AG04449 (cell line): ENCODE measurements at places on chromosomes 6 and 20.

DNA sequence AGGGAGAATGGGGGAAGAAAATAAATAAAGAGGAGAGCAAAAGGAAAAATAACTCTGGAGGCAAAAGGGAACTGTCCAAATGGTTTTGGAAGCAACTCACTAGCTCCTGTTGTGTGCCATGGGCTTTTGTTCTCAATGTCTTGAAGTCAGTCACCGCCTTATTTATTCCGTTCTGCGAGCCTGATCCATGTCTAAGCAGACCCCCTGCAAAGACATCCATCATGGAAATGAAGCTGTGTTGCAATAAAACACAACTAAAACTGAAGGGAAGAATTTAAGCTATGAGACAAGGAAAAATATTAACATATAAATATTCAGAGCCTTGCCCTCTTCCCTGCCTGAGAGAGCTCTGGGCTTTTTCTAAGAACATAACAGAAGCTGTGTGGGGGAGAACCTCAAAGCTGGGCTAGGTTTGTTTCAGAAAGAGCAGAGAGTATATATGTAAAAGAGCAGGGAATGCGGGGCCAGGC, 373.2 kb upstream of the CNR1 start:
- no peak for DNase-seq

DNA sequence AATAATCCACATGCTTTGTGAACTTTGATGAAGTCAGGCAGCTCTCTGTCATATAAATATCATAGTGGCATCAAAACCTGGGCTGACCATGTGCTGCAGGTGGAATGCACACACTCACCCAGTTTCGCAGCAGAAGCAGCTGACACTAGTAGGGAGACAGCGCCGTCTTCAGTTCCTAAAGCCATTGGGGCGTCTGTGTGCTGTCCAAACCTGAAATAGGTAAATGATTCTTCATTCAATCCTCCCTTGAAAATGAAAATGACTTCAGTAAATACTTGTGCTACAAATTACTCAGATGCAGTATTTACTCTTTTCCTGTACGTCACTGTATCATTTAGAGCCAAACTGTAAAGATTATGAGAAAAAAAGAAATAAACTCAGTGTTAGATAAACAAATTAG, 127.5 kb downstream of the EYA4 start:
- DNase-seq = no peak

DNA sequence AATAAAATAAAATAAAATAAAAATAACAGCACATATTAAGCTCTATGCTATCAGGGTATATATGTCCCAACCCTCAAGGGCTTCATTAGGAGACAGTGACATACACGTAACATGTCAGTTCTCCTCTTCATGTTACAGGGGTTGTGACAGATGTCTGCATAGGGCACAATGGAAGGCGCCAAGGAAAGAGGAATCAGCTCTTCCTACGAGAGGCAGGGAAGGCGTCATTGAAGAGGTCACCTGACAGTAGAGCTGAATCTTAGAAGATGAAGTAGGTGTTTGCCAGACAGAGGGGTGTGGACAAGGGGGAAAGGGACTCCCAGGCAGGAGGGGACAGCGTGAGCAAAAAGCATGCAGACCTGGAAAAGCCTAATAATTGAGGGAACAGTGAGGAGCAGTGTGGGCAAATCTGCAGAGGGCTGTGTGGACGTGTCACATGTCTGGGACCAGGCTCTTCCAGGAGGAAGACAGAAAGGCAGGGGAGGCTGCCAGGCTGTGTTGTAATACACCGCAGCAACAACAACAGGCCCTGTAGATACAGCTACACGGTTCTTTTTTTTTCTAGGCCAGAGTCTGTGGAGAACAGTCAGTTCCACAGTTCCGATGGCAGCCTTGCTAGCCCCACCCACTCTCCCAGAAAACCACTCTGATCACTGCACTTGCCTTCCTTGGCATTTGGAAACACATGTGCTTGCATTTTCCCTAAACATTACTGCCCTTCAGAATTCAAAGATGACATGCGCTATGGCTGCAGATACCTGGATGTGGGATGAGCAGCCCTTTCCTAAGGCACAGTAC, 2.5 kb upstream of the FKBP5 start:
- no peak for DNase-seq

DNA sequence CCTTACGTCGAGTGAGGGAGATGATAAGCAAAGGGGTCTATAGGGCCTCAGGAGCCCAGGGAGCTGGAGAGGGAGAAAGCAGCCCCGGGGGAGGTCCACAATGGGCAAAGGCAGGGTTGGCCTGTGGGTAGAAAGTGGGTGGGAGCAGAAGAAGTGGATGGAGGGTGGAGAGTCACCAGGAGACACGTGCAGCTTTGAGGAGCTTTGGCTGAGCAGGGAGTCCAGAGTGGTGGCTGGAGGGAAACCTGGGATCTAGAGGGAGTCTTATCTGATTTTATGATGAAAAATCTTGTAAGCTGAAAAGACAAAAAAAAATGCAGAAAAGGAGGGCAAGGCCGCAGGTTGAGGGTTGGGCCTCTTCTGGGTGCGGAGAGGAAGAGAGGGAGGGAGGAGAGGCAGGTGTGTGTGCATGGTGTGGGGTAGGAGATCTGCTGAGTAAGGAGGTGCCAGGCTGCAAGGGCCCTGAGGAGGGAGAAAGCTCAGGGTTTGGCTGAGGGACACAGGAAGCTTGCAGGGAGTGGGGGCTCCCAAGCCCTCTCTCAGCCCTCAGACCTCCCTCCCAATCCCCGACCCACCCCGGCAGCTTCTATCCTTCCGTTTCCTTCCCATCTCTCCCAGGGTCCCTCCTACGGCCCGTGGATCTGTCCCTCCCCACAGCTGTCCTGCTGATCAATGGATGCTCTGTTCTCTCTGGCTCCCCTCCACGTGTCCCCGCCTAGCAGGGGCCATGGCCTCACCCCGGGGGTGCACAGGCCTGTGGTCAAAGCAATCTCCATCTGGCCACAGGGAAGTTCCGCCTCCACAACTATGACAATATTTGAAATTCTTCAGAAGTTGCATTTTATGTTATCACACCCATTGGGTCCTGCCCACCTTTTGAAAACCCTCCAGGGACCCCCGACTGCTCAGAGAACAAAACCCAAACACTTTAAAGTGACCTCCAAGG, 17.1 kb upstream of the BPI start:
- no peak for DNase-seq

- peak; percentile 7 for DNase-seq
Measured at GRCh38 chr6:5540370-5540769, 279.1 kb downstream of the FARS2 start.

GRCh38 chr6:70599187-70599586, 32.5 kb downstream of the SDHAF4 start:
- no peak for DNase-seq

DNA sequence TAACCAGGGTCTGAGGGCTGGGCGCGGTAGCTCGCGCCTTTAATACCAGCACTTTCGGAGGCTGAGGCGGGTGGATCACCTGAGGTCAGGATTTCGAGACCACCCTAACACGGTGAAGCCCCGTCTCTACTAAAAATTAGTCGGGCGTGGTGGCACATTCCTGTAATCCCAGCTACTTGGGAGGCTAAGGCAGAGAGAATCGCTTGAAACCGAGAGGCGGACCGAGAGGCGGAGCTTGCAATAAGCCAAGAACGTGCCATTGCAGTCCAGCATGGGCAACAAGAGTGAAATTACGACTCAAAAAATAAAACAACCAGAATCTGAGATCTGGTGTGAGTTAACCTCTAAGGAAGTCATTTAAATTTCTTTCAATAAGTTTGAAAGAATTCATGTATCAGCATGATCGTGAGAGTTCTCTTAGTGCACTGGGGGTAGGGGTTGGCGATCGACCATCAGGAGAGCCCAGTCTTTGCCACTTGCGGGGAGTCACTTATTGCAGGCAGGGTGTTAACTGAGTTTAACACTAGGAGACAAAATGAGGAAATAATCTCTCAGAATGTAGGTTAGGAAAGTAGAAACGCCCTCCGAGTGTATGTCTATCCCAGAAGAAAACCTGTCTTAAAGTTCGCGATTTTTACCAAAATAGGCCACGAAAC, 206.5 kb upstream of the ZNF184 start:
- no peak for DNase-seq

GRCh38 chr20:47338131-47338628, 18.3 kb downstream of the ZMYND8 start:
- DNase-seq = no peak

DNA sequence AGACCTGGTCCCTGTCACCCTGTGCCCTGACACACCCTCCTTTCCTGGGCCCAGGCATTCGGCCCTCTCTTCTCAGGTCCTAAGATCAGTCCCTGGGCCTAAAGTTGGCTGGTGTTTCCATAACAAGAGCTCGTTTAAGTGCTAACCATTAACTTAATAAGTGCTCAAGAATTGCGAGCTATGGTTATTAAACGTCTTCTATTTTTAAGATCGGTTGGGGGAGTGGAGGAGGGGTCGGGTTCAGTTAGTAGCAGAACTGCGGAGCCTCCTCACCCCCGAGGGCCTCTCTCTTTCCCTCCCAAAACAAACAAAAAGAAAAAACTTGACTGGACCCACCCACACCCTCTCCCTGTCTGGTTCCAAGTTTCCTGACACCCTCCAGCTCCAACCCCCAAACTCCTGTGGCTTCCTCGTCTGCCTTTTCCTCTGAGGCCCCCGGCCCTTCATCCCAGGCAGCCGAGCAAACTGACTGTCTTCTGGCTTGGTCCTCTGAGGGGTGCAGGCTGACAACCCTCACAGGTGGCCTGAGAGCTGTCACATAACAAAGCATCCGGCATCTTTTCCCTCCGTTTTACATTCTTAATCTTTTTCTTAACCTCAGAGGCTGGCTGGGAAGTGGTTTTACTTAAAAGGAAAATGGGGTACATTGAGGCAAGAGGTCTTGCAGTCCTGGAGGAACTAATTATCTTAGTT, 2.0 kb downstream of the STK35 start:
- DNase-seq = no peak

DNA sequence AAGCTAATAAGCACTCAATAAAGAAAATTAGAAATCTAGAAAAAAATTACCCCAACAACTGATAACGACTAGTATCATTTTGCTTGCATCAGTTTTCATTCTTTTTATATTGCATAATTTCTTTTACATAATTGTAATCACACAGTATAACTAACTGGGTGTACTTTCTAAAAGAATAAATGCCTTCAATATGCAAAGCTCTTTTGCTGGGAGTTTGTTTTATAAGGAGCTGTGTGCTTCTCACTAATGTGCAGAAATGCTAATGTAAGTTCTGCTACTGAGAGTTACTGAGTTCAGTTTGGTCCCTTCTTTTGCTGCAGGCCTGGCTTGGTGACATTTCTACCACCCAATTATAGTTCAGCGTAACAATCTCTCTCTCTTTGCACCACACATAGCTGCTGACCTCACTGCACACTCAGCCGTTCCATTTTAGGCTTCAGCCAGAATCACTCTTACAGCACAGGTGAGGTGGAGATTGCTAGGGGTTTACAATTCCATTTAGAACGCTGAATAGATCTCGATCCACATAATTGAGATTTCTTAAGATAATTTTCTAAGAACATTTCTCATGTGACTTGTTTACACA, 20.9 kb upstream of the KLHL31 start:
- no peak for DNase-seq

- no peak for DNase-seq
Measured at GRCh38 chr6:166662690-166663089, 35.6 kb upstream of the RPS6KA2 start.

- peak; percentile 26 for DNase-seq
Measured at GRCh38 chr6:130322673-130323268, 43.0 kb upstream of the TMEM200A start.

DNA sequence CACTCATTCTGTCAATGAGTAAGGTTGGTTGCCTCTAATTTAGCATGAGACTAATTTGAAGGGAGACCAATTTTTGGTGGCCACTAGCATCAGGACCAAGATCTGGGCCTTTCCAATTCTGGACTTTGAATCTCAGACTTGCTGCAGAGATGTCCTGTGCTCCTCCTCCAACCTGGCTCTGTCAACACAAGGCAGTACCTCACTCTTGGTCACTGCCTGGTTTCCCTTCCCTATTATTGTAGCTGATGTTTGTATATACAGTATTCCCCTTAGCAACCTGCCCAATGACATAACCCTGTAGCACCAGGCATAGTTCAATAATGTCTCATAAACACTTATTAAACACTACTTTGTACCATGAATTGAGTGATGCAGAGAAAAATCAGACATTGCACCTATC, 50.4 kb downstream of the UNC5CL start:
- DNase-seq = no peak

- DNase-seq = no peak
Measured at GRCh38 chr20:57135875-57136274, 130.6 kb downstream of the BMP7 start.

- DNase-seq = no peak
Measured at GRCh38 chr20:37545516-37545915, 17.8 kb upstream of the BLCAP start.

GRCh38 chr6:6704103-6705060, 115.9 kb downstream of the LY86 start:
- DNase-seq = no peak

DNA sequence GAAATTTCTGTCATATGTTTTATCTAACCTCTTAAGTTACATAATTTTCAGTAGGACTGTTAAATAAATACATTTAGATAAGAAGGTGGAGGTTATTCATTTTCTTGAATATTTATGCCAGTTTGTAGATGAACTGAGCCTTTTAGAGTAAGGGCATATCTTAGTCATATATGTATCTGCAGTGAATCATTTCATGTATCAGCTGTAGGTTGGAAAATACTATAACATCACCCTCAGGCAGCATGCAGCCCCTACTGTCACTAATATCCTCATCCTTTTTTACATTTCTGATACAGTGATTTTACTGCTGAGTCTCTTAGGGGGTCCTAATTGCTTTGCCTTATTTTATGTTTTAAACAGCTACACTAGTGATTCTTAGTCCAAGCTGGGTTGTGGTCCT, 19.5 kb upstream of the SUMO4 start:
- no peak for DNase-seq

DNA sequence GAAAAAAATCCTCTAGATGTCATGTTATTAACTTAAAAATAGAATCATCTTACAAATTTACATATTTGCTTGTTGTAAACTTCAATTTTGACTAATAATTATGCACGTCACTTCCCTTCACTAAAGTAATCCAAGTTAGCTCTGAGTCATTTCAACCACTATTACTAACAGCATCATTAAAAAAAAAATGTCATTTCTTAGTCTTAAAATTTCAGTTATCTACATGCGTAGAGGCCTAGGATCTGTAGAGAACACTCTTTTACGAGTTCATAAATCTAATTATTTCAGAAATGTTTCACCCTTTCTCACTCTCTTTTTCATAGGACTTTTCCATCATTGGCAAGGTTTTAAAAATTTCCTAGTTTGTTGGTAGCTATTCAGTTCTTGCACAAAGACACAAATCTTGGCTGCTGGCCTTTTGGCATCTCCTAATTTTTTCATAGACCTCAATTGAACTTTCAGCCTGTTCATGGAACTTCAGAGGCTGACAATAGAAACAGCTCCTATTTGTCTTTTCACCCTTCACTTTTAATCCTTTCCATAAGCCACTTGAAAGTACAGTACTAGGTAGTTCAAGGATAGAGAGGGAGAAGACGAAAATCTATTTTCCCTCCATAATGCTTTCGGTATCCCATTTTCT, 61.5 kb downstream of the OGFRL1 start:
- no peak for DNase-seq
